ENCODE measurements at places on chromosomes 7 and 10.

- peak; percentile 55 for DNase-seq
Measured at GRCh38 chr10:5563991-5564536, 39.3 kb downstream of the CALML3 start.

GRCh38 chr10:113341138-113341537 lies 211.7 kb upstream of the HABP2 start:
- DNase-seq, result no peak

GRCh38 chr7:118327174-118327573 lies 102.7 kb downstream of the ANKRD7 start:
- no peak for DNase-seq

GRCh38 chr10:117174439-117175214 lies 22.7 kb upstream of the KCNK18 start:
- peak; percentile 58 for DNase-seq

DNA sequence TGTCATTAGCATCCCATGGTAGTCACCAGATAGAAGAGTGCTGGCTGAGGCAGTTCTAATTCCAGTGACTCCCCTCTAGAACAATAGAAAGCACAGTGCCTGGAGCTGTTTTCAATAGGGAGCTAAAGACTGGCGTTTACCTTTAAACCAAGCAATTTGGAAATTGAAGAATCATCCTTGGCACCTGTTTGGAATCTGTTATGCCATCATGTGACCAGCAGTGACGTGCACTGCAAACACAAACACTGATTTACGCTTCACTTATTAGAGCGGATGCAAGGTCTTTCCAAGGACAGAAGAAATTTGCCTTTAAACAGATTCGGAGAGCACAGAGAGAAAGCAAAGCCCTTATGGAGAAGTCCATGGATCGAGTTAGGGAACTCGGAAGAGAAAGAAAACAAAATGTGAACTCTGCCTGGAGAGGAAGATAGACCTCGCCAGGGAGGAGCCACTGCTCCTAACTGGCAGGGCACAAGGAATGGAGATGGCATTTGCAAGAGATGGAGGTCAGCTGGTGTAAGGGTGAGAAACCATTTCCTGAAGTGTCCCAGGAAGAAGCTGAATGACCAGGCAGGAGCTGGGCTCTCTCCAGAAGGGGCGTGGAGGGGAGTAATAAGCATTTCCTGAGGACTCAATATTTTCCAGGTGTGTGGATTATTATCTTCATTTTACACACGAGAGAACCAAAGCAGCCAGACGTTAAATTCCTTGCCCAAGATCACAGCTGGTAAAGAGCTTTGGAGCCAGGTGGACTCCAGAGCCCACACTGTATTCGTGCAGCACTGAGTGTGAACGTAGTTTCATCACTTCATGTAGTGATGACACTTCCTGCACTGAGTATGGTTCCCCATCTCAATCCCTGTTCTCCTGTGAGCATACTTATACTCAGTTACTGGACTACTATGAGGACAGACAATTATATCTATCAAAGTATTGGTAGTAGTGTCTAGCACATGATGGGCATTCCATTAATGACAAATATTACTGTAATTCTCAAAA lies 97.7 kb downstream of the CUBN start:
- no peak for DNase-seq

GRCh38 chr10:82136103-82136502 lies 261.1 kb downstream of the NRG3 start:
- DNase-seq, result no peak

- no peak for DNase-seq
Measured at GRCh38 chr7:108384716-108385483, 71.3 kb downstream of the NRCAM start.

GRCh38 chr7:41931263-41931646 lies 228.4 kb upstream of the INHBA start:
- no peak for DNase-seq

Measured in activated naive CD4-positive, alpha-beta T cell (primary cell).